Pons (tissue), 1 donor: ENCODE measurements at places on chromosomes 5 and 9.

DNA sequence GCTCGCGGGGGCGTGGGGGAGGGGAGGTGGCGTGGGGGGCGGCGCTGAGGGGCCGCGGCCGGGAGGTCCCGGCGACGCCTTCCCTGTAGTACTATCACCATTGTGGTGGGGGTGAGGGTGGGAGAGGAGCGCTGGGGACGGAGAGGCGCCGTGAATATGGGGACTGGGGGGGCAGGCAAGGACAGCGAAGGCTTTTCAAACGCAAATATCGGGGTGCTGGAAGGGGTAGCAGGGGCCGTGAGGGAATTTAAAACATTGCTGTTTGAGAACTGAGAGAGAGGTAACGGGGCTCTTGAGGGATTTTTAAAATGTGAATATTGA is 427 bp downstream of the RBM27 start:
- DNase-seq, result no peak

- no peak for DNase-seq
Observed at GRCh38 chr5:160317434-160317833, 5.1 kb upstream of the CCNJL start.

DNA sequence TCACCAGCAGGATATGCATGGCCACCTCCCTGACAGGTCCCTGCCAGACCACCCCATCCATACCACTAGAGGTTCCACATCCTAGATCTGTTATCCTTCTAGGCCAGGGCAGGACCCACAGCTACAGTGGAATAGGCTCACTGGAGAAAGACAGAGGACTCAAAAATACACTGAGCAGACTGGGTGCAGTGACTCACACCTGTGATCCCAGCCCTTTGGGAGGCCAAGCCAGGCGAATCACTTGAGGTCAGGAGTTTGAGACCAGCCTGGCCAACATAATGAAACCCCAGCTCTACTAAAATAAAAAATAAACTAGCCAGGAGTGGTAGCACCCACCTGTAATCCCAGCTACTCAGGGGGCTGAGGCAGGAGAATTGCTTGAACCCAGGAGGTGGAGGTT is 56.5 kb upstream of the TESK1 start:
- DNase-seq, result no peak

GRCh38 chr9:89411759-89412158 is 86.2 kb downstream of the SEMA4D start:
- no peak for DNase-seq

GRCh38 chr5:3337812-3338541 is 257.7 kb upstream of the IRX1 start:
- no peak for DNase-seq

GRCh38 chr9:124558777-124559470 is 51.7 kb upstream of the NR5A1 start:
- DNase-seq, result no peak
